ENCODE measurements at places on chromosomes 5 and 9. TPM values are rescaled to one million over a fixed set of nuclear protein-coding genes. Genes with fewer than 3 reads are reported as not detected.

DNA sequence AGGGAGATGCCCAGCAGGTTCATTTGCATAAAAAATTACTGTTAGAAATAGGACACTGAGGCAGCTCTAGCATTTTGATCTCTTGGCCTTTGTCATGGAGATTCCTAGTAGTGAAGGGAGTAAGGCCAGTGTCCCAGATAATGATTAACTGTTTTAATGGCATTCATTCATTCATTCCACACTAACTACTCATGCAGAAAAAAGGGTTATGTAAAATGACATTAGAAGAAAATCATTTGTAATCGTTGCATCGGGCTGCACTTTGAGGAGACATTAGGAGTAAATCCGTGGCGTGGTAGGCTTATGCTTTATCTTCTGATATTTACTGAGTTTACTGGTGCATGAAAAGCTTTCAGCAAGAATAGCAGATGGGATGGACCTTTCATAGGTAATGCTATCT is 82.6 kb upstream of the GRHPR start:
- DNase-seq, result no peak

PCDHGB2 gene
- total RNA-seq, result 8.8 TPM

ST8SIA4 gene
- 3.2 TPM for total RNA-seq

GRCh38 chr5:170747851-170748250 is 35.7 kb upstream of the GABRP start:
- no peak for DNase-seq

WNT8A gene
- not detected for total RNA-seq

DNA sequence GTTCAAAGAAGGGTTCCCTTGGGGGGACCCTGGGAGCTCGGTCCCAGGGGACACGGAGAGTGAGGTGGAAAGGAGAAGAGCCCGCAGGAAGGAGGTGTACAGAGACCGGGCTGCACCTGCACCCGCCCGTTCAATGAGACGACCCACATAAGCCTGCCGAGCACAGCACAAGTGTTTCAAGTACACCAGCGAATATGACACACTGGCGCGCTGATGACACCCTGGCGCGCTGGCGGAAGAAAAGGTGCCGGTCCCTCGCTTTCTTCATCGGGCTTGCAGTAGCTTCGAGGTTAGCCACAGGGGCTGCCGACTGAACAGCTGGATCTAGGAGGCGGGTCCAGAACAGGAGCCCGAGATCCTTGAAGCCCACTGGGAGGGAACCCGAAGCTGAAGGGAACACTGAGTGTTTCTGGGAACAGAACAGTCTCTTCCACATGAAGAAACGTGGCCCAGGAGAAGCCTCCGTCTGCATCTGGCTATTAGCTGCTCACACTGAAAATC is 1.4 kb downstream of the TBC1D9B start:
- no peak for DNase-seq

DNA sequence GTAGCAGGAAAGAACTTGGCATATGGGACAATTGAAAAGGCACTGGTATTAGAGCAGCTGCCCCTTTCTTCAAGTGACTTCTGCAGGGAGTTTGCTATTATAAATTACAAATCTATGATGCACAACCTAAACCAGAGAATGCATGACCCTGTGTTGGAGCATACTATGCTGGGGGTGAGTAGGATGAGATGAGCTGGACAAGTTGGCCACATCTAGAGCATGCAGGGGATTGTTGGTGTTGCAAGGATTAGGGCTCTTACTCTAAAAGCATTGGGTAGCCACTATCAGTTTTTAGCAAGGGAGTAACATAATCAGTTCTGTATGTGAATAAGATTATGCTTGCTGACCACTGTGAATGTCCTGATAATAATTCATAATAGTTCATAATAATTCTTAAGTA is 186.7 kb downstream of the KIAA0825 start:
- DNase-seq, result no peak

Data from left ventricle myocardium inferior (tissue), 1 donor.